Naive B cell (primary cell): ENCODE measurements at places on chromosomes 2 and 18.
A peak's percentile ranks its signal among the peaks of the same experiment; 100 is the strongest.

DNA sequence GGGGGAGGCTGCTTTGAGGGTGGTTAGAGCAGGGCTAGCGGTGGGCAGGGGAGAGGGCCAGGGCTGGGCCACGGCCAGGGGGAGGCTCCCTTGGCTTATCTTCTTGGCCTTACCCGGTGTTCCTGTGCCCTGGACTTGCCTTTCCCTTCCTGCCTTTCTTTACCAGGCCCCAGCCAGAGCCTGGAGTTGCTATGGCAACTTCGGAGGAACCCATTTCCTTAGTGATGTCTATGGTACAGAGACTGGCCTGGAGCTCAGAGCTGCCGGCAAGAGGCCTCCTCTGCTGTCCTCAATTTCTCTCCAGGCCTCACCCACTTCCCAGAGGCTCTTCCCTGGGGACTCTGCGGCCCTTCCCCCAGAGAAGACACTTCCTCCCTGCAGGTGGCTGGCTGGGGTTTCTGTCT, 11.5 kb downstream of the SPEG start:
- no peak for DNase-seq

GRCh38 chr2:119338272-119338671, 28.4 kb downstream of the C2orf76 start:
- no peak for DNase-seq

GRCh38 chr2:204533629-204534370, 11.5 kb upstream of the PARD3B start:
- DNase-seq = no peak

GRCh38 chr2:168180914-168181313, 66.5 kb downstream of the STK39 start:
- no peak for DNase-seq

DNA sequence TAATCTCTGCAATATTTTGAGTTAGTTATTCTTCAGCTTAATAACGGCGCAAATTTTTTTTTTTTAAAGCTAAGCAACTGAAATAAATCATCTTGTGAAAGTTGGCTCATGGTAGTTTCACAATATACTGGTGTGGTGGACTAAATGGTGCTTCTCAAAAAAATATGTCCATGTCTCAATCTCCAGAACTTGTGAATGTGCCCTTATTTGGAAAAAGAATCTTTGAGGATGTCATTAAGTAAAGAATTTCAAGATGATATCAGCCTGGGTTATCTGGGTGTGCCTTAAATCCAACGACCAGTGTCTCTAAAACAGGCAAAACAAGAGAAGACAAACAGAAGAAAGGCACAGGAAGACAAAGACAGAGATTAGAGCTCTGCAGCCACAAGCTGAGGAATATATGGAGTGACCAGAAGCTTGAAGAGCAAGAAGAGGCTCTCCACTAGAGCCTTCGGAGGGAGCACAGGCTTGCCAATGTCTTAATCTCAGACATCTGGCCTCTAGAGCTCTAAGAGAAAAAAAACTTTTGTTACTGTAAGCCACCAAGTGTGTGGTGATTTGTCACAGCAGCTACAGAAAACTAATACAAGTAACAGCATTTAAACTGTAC, 71.4 kb downstream of the HNMT start:
- DNase-seq = no peak

GRCh38 chr18:72542984-72543356, 1.2 kb downstream of the CBLN2 start:
- DNase-seq = no peak

DNA sequence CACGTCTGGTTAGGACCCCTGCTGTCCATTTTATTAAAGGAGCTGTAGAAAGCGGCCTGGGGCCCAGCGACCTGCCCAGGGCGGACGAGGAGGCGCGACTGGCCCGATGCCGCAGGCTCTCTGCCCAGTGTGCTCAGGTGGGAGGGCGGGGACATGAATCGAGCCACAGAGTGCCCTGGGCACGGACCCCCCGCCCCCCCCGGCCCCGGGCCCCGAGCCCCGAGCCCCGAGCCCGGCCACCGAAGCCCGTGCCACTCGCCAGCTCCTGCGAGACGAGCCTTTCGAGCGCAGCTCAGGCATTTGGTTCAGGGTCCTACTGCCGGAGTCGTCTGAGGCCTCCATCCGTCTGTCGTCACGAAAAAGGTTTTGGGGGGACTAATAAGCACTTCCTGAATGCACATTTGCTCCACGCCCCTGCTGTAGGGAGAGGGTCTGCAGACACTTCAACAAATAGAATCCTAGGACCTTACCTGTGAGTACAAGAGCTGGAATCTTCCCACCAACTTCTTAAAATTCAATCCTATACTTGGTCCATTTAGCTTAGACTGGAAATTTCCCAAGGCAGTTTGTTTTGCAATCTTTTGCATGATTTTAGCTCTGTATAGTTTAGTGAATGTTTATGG, 602 bp upstream of the ADAM17 start:
- no peak for DNase-seq

DNA sequence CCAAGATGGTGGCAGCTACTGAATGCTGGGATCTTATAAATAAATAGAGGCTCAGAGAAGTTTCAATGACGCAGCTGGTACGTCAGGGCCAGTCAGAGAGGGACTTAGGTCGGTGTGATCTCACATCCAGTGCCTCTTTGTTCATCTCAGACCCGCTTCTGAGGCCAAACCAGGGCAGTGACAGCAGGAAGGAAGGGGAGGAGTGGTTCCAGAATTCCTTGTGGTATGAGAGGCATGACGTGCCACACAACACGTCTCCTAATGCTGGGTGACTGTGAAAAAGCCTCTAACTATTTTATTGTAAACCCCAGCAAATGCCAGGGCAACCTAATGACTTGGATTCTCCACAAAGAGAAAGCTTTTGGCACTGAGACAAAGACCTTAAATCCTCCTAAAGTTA, 423.3 kb downstream of the LPIN1 start:
- DNase-seq = no peak

DNA sequence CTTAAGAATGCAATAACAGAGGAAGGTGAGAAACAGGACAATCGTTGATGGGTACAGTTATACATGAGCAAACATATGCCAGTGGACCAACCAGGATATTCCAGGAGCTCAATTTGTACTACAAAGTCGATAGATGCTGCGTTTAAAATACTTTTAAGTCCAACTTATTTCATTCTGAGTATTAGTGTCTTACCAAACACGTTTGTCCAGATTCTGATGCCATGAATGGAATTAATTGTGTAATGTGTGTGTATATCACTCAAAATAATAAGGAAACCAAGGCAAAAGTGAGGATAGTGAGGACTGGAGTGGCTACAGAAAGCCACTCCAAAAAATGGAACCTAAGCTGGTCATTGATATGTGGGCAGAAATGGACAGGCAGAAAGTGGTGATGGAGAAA, 332.6 kb downstream of the RIT2 start:
- DNase-seq = no peak

DNA sequence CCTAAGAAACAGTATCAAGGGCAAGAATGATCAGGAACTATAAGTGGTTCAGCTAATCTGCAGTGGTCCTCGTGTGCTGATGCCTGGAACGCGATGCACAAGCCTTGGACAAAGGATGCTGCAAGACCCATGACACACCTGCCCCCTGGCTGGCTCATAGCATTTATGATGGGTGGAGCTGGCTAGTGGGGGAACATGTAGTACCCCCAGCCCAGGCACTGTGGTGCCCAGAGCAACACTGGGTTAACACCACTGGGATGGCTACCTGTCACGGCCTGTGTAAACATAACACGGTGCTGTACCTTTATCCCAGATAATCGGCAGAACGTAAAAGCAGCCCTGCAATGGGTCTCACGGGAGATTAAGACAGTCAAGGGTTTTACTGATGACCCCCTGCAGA, 60.3 kb upstream of the PEX13 start:
- no peak for DNase-seq

DNA sequence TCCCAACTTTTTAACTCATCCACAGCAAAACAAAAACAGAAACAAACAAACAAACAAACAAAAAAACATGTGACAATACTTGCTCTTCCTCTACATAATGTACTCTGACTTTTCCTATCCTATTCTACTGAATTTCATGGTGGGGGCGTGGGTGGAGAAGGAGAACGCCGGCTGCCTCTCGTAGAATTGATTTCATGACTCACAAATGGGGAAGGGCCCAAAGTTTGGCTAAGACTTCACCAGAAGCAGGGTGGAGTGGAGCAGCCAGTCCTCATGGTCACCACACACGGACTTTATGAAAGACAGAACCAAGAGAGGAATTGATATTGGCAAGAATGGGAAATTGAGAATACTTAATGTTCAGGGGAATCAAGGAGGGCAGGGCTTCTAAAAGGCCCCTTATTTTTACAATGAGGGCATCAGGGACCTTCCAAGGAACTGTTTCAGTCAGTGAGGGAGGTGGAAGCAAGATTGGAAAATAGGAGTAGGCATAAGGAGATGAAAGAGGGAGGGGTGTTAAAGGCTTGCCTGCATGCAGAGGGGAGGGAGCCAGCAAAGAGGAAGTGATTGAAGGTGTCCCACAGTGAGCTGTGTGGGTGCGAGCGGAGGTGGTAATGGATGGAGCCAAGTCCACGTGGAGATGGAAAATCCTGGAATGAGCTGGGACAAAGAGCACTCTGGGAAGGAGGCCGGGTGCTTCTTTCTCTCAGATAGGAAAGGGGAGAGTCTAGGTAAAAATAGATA, 27.9 kb downstream of the MARCHF4 start:
- no peak for DNase-seq

- no peak for DNase-seq
Measured at GRCh38 chr2:164922134-164922533, 33.2 kb downstream of the SLC38A11 start.

- DNase-seq = no peak
Measured at GRCh38 chr2:9356261-9356660, 67.1 kb downstream of the ITGB1BP1 start.

- no peak for DNase-seq
Measured at GRCh38 chr2:199685669-199686068, 165.3 kb downstream of the FTCDNL1 start.

DNA sequence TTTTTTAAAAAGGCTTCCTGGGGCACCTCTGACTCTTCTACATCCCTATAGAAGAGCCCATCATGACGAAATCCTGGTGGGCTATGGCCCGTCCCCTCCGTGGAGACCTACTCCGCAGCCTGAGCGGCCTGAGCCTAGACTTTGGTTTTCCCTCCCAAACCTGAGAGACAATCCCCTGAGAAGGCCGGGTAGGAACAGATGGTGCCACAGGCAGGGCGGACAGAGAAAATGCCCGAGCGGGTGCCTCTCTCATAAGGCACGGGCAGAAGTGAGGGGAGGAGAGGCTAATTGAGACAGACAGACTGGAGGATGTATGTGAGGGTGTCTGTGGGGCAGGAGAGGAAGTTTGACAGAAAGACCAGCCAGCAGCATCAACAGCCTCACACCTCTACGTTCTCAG, 20.2 kb upstream of the SFXN5 start:
- DNase-seq = no peak

DNA sequence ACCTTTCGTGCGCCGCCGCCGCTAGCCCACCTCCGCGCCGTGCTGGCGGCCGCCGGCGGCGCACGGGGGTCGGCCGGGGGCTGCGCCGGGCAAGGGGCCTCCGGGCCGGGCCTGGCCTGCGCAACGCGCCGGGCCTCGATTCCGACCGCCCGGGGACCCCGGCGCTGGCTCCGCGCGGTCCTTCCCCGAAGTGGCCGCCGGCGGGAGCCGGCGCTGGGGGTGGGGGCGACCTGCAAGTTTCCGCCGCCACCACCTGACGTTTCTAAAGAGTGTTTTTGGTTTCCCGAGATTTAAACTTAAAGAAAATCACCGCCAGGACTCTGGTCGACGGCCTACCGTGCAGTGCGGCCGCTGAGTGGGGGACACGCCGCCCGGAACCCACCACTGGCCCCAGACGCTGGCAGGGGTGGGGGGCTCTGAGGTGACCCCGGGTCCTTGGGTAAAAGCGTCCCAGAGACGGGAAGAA, 3.8 kb upstream of the GATA6 start:
- no peak for DNase-seq

- DNase-seq = no peak
Measured at GRCh38 chr18:36411745-36412168, 114.2 kb downstream of the FHOD3 start.

DNA sequence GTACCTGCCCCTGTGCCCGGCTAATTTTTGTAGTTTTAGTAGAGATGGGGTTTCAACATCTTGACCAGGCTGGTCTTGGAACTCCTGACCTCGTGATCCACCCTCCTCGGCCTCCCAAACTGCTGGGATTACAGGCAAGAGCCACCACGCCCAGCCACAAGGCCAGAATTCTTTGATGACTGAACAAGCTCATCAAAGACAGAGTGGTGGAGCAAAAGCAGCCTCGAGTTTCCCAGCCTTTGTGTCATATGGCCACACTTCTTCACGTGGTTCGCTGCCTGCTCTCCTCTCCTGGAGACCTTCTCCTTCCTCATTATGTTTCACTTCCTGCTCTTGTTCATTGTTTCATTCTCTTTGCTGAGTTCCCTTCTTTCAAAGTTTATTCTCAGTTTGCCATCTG, 9.9 kb upstream of the NPC1 start:
- no peak for DNase-seq

DNA sequence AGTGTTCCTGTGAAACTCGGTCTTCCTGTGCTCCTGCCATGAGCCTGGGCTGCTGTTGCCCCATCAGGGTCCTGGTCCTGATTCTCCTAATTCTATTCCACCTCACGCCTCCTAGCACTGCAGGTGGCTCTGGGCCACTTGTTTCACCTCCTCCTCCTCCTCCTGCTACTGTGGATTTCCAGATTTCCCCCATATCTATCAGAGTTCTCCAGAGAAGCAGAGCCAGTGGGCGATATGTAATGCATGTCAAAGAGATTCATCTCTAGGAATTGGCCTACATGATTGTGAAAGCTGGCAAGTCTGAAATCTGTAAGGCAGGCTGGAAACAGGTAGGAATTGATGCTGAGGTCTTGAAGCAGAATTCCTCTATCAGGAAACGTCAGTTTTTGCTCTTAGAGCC, 45.3 kb downstream of the CHRNA1 start:
- no peak for DNase-seq

- DNase-seq = no peak
Measured at GRCh38 chr18:10690366-10690765, 164.5 kb downstream of the NAPG start.

- DNase-seq = peak; percentile 54
Measured at GRCh38 chr18:48781163-48781987, 169.4 kb downstream of the SMAD7 start.

GRCh38 chr2:106094131-106094841, 99.8 kb downstream of the UXS1 start:
- no peak for DNase-seq

- no peak for DNase-seq
Measured at GRCh38 chr18:35387152-35387571, 10.0 kb upstream of the ZNF396 start.

- no peak for DNase-seq
Measured at GRCh38 chr18:10805587-10806118, 279.8 kb downstream of the NAPG start.

GRCh38 chr2:105415007-105415406, 16.2 kb upstream of the FHL2 start:
- no peak for DNase-seq

- no peak for DNase-seq
Measured at GRCh38 chr2:230412371-230412711, 3.7 kb upstream of the SP100 start.
